Uterus (tissue), 4 donors: ENCODE measurements at places on chromosomes 2 and 18. TPM values are rescaled to one million over a fixed set of nuclear protein-coding genes. Genes with fewer than 3 reads are reported as not detected.

DNA sequence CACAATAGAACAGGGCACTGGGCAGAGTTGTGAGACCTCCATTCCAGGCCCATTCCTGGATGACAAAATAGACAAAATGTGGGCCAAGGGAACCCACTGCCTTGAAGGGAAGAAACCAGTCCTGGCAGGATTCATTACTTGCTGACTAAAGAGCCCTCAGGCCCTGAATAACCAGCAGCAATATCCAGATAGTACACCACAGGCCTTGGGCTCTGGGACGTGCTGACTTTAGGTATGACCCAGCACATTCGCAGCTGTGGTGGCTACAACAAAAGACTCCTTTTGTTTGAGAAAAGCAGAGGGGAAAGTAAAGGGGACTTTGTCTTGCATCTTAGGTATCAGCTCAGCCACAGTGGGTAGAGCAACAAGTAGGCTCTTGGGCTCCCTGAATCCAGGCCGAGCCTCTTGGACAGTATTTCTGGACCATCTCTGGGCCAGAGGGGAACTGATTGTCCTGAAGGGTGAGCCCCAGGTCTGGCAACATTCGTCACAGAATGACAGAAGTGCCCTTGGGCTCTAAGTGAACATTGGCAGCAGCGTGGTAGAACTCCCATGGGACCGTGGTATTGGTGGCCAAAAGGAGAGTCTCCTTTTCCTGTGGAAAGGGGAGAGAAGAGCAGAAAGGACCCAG is 89.9 kb upstream of the CD226 start:
- DNase-seq = no peak
- H3K4me3 ChIP-seq = no peak overlapping the region
- no peaks in the 10 kb centered on the region for H3K27me3 ChIP-seq

DNA sequence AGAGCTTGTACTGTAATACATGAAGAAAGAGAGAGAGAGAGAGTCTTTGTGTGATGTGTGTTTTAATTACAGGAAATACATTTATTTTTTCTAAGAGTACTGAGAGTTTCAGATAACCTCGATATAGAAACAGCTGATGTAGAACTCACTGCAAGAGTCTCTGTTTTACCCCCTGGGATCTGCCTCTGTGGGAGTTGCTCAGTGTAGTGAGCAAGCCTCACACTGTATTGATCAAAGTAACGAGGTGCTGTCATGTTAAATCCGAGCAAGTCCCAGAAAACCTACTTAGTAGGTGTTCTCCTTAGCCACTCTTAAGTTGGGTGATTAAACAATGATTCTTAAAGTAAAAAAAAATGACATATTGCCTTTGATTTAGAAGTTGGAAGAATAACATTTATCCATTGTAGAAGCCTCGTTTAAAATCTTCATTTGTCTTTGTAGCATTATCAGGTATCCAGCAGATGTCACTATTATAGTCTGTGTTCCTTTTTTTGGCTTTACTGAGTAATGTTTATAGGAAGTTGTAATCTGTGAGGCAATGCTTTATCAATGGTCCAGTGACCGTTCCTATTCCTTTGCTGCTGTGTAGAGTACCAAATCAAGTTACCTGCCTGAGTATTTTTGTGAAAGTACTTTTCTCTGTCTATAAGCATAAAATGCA is 219.0 kb downstream of the MYO3B start:
- no peaks in the 10 kb centered on the region for H3K36me3 ChIP-seq
- H3K4me1 ChIP-seq = no peaks in the 10 kb centered on the region
- no peak for DNase-seq
- H3K27me3 ChIP-seq = no peaks in the 10 kb centered on the region

- DNase-seq = peak; percentile 34
- H3K4me3 ChIP-seq = peak overlapping the region; percentile 13
- H3K36me3 ChIP-seq = no peaks in the 10 kb centered on the region
- H3K27ac ChIP-seq = peak overlapping the region; percentile 66
Observed at GRCh38 chr2:33034784-33035183, 88.0 kb downstream of the LTBP1 start.

Gene VWA3B
- total RNA-seq = not detected

GRCh38 chr2:75954761-75955160 is 244.0 kb upstream of the GCFC2 start:
- no peak for DNase-seq
- no peak overlapping the region for H3K27ac ChIP-seq
- no peaks in the 10 kb centered on the region for H3K36me3 ChIP-seq
- no peak overlapping the region for H3K4me3 ChIP-seq

DNA sequence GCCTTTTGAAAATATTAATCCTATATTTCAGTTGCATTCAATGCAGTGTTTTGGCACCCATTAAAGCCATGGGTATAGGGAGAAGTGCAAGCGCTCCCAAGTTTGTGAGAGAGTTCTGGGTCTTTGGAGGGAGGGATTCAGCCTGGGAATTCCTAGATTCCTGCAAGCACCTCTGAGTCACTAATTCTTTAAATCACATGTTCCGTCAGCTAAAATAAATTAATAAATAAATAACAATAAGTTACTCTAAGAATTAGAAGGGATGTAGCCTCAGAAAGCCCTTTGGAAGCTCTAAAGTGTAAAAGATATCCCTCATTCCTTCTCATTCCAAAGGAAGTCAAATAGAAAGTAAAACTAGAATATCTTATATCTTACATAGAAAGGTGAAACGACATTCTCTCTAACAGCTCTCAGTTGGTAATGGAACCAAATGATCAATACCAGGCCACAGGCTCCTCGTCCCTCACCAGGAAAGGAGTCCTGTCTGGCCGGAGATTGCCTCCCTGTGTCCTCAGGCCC is 222.4 kb upstream of the RBBP8 start:
- no peak for DNase-seq
- H3K27me3 ChIP-seq = no peaks in the 10 kb centered on the region
- H3K4me1 ChIP-seq = peaks cover 16% of the 10 kb centered on the region
- peak overlapping the region; percentile 85 for H3K27ac ChIP-seq

GRCh38 chr2:224882291-224883171 is 159.7 kb downstream of the DOCK10 start:
- no peaks in the 10 kb centered on the region for H3K4me1 ChIP-seq
- no peaks in the 10 kb centered on the region for H3K27me3 ChIP-seq
- H3K4me3 ChIP-seq = no peak overlapping the region
- no peak for DNase-seq
- no peaks in the 10 kb centered on the region for H3K36me3 ChIP-seq
- H3K27ac ChIP-seq = no peak overlapping the region

GRCh38 chr2:118167026-118167425 is 78.8 kb downstream of the INSIG2 start:
- no peak overlapping the region for H3K27ac ChIP-seq
- no peaks in the 10 kb centered on the region for H3K36me3 ChIP-seq
- no peaks in the 10 kb centered on the region for H3K27me3 ChIP-seq
- H3K4me3 ChIP-seq = no peak overlapping the region
- H3K4me1 ChIP-seq = no peaks in the 10 kb centered on the region
- DNase-seq = no peak

DNA sequence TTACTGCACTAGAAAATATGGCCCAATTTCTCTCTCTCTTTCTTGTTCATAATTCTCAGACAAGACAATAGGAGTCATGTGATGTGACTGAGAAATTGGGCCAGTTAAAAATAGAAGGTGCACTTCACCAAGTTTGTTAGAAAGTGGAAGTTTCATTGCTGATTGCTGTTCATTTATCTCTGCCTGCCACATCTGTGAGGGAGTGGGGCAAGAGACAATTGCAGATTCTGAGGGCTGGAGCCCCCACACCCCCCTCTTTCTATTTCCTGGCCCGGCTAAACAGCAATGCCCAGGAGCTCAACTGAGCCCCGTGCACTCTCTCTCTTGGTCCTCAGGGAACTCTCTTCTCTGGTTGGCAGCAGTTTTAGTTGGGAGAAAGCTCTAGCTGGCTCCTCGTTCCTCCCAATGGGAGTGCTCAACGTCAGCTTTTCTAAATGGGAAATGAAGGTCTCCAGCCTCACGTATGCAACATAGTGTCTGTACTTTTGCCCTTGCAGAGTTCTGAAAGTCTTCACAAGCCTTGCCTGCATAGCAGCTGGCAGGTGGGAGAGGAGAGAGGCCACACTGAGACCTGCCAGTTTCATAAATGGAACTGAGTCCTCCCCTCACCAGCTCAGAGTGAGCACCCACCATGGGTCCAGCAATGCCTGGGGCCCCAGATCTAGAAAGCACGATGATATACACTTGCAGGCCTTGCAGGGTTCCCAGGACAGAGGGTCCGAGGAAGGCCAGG is 115.7 kb downstream of the MYCN start:
- no peak for DNase-seq
- no peak overlapping the region for H3K27ac ChIP-seq
- no peaks in the 10 kb centered on the region for H3K27me3 ChIP-seq
- H3K4me3 ChIP-seq = no peak overlapping the region

Gene FEV
- not detected for total RNA-seq

DNA sequence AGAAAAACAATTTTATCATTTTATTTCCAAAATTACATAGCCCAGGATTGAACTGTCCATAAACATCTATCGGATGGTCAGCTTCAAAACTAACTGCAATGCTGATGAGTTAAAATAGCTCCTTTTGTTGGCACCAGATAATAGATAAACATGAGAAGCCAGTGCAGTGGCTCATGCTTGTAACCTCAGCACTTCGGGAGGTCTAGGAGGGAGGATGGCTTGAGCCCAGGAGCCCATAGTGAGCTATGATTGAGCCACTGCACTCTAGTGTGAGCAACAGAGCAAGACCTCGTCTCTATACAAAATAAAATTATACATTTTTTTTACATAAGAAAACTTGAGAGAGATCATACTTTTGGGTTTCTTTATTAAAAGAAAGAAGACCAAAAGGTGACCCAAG is 34.6 kb upstream of the IMPA2 start:
- H3K4me1 ChIP-seq = no peaks in the 10 kb centered on the region
- H3K27ac ChIP-seq = peak overlapping the region; percentile 92
- no peaks in the 10 kb centered on the region for H3K36me3 ChIP-seq
- H3K27me3 ChIP-seq = no peaks in the 10 kb centered on the region

GRCh38 chr2:170578606-170579005 is 136.5 kb upstream of the SP5 start:
- H3K27me3 ChIP-seq = no peaks in the 10 kb centered on the region
- H3K4me1 ChIP-seq = no peaks in the 10 kb centered on the region

Gene GAREM2
- total RNA-seq = 1.2 TPM

DNA sequence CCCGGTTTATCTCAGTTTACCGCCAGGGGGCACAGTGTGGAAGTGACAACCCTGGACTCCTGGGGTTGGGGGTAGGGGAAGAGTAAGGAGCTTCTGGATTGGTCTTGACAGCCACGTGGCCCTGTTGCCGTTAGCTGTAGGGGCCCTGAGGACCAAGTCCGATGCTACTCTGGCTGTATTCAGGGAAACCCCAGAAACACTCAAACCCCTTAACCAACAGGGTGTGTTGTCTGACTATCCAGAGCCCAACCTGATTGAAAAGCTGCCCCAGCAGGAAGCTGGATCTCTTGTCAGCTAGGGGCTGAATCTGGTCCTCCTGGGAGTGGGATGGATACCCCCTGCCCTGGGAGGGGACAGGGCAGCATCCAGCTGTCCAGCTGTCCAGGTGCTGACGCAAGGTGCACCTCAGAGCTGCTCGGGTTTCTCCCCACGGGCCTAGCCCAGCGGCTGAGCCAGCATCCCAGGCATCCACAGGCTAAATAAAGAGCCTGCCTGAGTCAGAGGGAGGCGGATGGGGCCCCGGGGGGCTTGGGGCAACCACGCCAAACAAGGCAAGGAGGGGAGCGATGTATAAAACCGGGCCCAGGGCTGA is 3.1 kb upstream of the GMPPA start:
- H3K4me3 ChIP-seq = no peak overlapping the region
- no peaks in the 10 kb centered on the region for H3K27me3 ChIP-seq
- H3K27ac ChIP-seq = peak overlapping the region; percentile 95
- H3K36me3 ChIP-seq = no peaks in the 10 kb centered on the region
- peak; percentile 61 for DNase-seq

Gene GPR155
- 6.6 TPM for total RNA-seq

GRCh38 chr18:62963507-62963906 is 248.2 kb downstream of the PHLPP1 start:
- no peak overlapping the region for H3K27ac ChIP-seq
- H3K4me3 ChIP-seq = no peak overlapping the region
- H3K36me3 ChIP-seq = no peaks in the 10 kb centered on the region

DNA sequence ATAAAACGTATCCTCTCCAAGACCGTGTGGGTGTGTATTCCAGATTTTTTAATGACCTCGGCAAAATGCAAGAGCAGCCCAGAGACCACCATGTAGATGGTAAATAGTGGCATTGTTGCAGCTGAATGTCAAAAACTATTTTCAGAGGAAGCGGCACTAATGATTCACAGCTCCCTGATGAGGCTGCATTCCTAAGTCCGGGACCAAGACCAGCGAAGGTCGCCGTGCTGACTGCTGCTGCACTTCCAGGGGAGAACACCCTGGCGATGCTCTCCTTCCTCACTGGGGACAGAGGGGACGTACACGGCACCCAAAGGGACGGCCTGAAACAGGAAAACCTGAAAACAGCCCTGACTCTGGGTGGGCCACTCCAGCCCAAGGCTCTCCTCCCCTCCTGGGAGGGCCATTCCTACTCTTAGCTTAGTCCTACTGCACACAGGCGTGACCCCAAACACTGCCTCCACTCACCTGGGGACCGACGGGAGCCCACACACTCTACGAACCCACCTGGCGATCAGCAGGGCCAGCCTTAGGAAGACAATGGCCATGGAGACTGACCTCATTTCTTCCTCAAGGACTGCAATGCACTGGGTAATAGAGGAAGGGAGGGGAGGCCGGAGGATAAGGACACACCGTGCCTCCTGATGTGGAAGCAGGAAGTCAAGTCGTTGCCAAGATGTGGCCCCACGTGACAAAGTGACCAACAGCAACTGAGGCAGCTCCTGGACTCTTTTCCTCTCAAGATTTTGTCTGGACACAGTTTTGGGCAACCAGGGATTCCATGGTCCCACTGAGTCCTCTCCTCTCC is 82.8 kb downstream of the ZNF516 start:
- H3K27me3 ChIP-seq = no peaks in the 10 kb centered on the region
- H3K36me3 ChIP-seq = no peaks in the 10 kb centered on the region
- peak; percentile 66 for DNase-seq

DNA sequence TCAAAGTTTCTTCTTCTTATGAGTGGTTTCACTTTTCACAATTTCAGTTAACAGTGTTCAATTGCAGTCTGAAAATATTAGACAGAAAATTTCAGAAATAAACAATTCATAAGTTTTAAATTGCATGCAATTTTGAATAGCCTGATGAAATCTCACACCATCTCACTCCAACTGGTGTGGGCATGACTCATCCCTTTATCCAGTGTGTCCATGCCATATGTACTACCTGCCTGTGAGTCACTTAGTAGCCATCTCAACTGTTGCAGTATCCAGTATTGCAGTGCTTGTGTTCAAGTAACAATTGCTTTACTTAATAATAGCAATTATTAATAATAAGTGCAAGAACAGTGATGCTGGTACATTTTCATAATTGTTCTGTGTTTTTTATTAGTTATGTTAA is 1202.5 kb downstream of the DSC3 start:
- H3K4me1 ChIP-seq = no peaks in the 10 kb centered on the region
- H3K27me3 ChIP-seq = no peaks in the 10 kb centered on the region
- H3K27ac ChIP-seq = no peak overlapping the region
- H3K36me3 ChIP-seq = no peaks in the 10 kb centered on the region
- no peak overlapping the region for H3K4me3 ChIP-seq
- DNase-seq = no peak

- H3K27me3 ChIP-seq = no peaks in the 10 kb centered on the region
- H3K27ac ChIP-seq = no peak overlapping the region
- H3K4me1 ChIP-seq = no peaks in the 10 kb centered on the region
- H3K36me3 ChIP-seq = no peaks in the 10 kb centered on the region
- no peak overlapping the region for H3K4me3 ChIP-seq
- no peak for DNase-seq
Observed at GRCh38 chr2:230230087-230230486, 4.6 kb downstream of the SP140 start.

Gene TMEM18
- total RNA-seq = 49.7 TPM
